ENCODE measurements at places on chromosomes 2 and 18. TPM values are rescaled to one million over a fixed set of nuclear protein-coding genes. Genes with fewer than 3 reads are reported as not detected.

DNA sequence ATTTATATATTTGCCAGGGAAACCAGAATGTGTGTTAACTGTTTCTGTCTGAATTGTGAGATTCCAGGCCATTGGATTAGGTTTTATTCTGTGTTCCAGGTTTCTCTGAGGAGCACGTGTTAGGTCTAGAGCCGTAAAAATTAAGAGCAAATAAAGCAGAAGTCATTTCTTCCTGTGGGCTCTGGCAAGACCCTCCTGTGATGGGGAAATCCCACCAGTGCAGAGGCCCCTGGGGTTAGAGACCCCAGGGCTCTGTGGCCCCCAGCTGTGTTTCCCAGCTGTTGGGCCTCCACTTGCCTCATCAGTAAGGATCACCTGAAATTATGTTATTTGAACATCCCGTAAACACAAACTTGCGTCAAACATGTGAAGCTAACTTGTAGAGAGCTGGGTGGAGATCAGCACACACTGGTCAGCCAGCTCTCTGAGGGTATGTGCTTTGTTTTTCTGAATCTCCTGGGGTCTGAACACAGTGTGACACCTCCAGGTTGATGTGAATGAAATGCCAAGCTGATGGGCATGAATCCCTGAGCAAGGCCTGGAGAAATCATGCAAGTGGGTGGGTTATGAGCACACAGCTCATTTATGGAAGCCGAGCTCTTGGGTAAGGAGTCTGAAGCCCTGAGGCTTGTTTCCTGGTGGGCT lies 50.3 kb downstream of the HK2 start:
- no peaks in the 10 kb centered on the region for H3K27me3 ChIP-seq
- H3K36me3 ChIP-seq = peaks cover 88% of the 10 kb centered on the region
- no peak overlapping the region for H3K4me3 ChIP-seq
- H3K27ac ChIP-seq = no peak overlapping the region

Gene NEU4
- 0.10 TPM for total RNA-seq

DNA sequence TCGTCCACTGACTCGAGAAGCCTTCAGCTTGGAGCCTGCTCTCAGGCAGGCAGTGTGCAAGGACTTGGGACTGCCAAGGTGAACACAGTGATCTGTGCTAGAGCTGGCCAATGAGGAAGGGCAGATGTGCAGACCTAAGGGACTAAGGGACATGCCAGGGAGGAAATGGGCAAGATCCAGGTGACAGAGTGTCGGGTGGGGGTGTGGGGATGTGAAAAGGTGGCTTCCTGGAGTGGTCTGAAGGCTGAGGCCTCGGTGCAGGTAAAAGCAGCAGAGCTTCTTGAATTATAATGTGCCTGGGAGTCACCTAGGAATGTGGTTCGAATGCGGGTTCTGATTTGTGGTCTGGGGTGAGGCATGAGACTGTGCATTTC lies 42.0 kb downstream of the STEAP3 start:
- H3K4me1 ChIP-seq = no peaks in the 10 kb centered on the region
- no peak overlapping the region for H3K4me3 ChIP-seq
- H3K36me3 ChIP-seq = no peaks in the 10 kb centered on the region
- H3K27me3 ChIP-seq = peaks cover 2% of the 10 kb centered on the region

DNA sequence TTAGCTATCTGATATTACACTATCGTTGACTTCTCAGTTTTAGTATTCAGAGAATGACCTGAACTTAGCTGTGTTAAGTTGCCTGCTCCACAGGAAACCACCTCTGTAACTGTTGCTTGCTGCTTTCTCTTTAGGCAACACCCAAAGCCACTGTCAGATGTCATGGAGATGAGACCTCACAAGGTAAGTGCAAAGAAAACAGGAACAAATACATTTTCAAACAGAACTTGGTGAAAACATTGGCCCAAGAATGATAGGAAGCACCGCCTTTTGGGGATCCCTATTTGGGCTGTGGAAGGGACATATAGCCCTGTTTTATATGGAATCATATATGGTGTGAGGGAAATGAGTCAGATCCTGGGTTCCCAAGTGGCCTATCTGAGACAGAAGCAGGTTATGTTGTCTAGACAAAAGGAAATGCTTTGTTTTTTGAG lies 143.4 kb downstream of the UBE2E3 start:
- H3K4me1 ChIP-seq = peaks cover 8% of the 10 kb centered on the region
- H3K27me3 ChIP-seq = no peaks in the 10 kb centered on the region
- H3K4me3 ChIP-seq = no peak overlapping the region

DNA sequence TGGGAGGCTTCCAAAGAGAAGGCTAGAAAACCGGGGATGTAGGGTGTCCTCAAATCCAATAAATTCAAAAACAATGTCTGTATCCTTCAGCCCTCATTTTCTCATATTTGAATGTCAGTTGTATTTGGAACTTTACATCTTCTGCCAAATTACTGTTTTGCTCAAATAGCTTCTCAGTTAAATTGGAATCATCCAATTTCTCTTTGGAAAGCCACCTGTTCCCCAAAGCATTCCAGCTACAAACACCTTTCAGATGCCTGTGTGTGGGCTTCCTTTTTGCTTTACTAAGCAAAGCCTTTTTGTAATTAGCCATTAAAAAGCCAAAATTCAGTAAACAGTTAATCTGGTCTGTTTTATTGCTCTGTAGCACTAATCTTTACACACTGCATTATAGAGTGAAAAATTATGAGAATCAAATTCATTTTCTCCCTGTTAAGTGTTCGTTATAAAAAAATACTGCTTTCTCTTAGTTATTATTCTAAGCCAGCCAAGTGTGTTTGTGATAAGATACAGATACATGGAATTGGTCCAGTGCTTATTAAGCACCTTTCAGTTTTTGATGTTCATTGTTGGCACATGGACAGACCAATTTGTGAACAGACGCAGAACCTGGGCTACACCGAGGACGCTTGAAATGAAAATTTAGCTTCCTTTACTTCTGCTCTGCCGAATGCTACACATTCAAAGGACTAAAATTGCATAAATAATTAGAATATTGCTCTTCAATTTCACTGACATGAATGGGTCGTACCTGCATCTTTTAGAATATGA lies 151.6 kb downstream of the RTN4 start:
- no peak for DNase-seq
- H3K27ac ChIP-seq = no peak overlapping the region
- no peak overlapping the region for H3K4me3 ChIP-seq
- no peaks in the 10 kb centered on the region for H3K4me1 ChIP-seq

DNA sequence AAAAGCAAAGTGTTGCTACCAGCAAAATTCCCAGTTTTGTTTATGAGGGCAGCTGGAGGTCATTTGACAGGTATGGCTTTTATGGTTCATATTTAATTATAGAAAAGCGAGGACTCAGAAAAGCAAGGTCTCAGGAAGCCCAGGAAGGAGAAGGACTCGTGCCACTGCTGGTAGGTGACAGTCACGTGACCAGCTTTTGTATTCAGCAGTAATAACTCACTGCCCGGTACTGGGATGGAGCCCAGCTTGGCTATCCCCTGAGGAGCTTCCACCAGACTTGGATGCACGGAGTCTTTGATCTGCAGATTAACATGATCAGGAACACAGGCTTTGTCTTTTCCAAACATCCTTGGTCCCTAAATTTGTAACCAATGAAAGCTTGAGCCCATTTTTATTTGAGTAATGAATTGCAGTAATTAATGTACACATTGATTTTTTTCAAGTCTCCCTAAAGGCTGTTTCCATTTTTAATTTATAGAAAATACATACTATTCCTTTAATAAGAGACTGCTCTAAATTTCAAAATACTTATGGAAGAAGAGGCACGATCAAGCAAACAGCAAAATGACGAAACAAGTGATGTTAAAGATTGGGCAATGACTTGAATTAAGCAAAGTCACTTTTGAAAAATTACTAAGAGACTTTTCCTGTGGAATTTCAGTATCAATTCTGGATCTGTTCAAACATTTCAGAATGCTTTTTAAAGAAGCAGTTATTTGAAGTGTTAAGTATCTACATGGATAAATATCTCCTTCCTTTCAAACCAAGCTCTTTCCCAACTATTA lies 251.7 kb upstream of the HNRNPA3 start:
- no peaks in the 10 kb centered on the region for H3K36me3 ChIP-seq
- H3K27ac ChIP-seq = no peak overlapping the region
- peaks cover 24% of the 10 kb centered on the region for H3K27me3 ChIP-seq
- no peak overlapping the region for H3K4me3 ChIP-seq

Gene NYAP2
- not detected for total RNA-seq

- DNase-seq = no peak
- H3K27me3 ChIP-seq = no peaks in the 10 kb centered on the region
- no peaks in the 10 kb centered on the region for H3K4me1 ChIP-seq
- H3K27ac ChIP-seq = no peak overlapping the region
These were observed 53.2 kb downstream of the NEMP2 start for GRCh38 chr2:190481339-190481738.

DNA sequence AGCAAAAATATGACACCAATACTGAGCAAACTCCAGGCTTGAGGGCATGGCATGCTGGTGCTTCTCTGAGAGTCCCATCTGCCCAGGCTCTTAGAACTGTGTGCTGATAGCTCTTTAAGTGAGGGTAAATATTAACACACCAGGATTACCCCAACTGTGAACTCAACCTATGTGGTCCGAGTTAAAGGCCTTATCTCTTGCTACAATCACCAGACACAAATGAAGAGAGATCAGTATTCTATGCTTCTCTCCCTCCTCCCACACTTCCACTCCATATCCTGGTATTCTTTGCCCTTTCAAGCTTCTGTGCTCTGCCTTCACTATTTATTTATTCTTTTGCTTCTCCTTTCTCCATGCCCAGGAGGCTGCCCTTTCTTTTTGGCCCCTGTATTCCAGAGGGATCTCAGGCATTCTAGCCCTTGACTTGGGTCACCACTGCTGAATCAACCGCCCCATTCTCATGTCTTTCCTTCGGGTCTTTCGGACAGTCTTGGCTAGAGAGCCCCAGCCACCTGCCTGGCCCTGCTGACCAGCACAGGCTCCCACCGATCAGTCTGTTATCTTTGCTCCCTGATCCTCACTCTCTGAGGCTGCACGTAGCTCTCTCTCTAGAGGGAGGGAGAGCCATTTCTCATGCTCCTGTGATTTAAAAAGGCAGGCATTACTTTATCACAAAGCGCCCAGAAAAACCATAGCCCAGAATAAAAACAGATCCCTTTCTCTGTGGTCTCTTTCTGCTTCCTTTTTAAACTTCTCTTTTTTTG lies 17.2 kb upstream of the HK2 start:
- DNase-seq = no peak
- H3K27me3 ChIP-seq = no peaks in the 10 kb centered on the region
- peaks cover 18% of the 10 kb centered on the region for H3K4me1 ChIP-seq

Gene PHOSPHO2
- total RNA-seq = 6.3 TPM

- no peaks in the 10 kb centered on the region for H3K4me1 ChIP-seq
- no peak overlapping the region for H3K27ac ChIP-seq
- no peak for DNase-seq
These were observed 298.7 kb downstream of the RND3 start for GRCh38 chr2:150188800-150189199.

DNA sequence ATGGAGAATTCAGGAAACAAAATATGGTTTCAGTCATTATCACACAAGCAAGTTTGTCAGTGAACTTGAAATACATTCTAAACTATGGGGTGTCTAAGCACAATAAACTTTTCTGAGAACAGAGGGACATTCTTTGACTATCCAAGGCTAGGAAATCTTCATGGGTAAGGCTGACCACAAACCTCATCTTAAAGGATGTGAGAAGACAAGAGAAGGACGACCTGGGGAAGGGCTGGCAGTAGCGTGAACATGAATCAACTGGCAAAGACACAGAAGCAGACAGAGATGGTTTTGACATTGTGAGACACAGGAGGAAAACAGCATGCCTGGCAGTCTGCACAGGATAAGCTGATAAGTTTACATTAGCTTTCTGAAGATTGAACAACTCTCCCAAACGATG lies 752.4 kb upstream of the SLC8A1 start:
- DNase-seq = no peak
- H3K27ac ChIP-seq = no peak overlapping the region
- no peaks in the 10 kb centered on the region for H3K36me3 ChIP-seq
- H3K27me3 ChIP-seq = no peaks in the 10 kb centered on the region
- H3K4me1 ChIP-seq = no peaks in the 10 kb centered on the region
- no peak overlapping the region for H3K4me3 ChIP-seq

- DNase-seq = no peak
- H3K27me3 ChIP-seq = no peaks in the 10 kb centered on the region
- no peak overlapping the region for H3K27ac ChIP-seq
- no peaks in the 10 kb centered on the region for H3K36me3 ChIP-seq
- H3K4me3 ChIP-seq = no peak overlapping the region
These were observed 130.8 kb downstream of the COMMD1 start for GRCh38 chr2:62036229-62036628.

DNA sequence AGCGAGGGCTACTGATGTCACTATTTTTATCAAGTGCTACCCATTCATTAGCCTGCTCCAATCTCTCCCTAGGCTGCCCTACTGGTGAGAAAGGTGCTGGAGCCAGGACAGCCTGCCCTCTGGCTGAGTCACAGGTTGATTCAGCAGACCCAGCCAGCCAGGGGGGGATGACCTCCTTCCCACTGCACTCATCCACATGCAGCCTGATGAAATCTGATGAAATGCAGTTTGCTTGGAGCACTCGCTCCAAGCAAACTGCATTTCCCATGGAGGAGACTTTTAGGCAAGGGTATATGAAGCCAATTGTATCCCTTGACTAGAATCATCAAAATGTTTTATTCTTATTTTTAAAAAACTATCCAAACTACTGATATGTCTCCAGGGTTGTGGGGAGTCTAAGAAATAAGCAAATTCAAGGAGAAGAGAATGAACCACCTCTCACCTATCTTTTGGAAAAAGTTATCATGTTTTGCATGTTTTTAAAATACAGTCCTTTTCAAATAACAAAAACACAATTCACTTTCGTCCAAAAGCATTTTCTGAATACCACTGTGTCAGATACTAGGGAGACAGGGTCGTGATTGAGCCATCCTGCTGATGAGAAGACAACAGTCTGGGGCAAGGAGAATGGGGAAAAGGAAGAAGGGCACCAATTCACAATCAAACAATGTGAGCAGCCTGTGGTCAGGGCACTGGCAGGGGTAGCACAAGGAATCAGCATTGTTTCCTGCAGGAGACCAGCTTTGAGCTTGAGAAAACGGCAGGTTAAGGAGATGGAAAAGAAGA lies 128.3 kb downstream of the AFF3 start:
- no peak for DNase-seq
- no peaks in the 10 kb centered on the region for H3K27me3 ChIP-seq
- peaks cover 55% of the 10 kb centered on the region for H3K36me3 ChIP-seq
- peaks cover 26% of the 10 kb centered on the region for H3K4me1 ChIP-seq
- H3K4me3 ChIP-seq = no peak overlapping the region

- no peak overlapping the region for H3K27ac ChIP-seq
- H3K27me3 ChIP-seq = peaks cover 22% of the 10 kb centered on the region
- H3K4me3 ChIP-seq = no peak overlapping the region
- no peaks in the 10 kb centered on the region for H3K4me1 ChIP-seq
These were observed 23.3 kb upstream of the MAPRE3 start for GRCh38 chr2:26946841-26947784.

DNA sequence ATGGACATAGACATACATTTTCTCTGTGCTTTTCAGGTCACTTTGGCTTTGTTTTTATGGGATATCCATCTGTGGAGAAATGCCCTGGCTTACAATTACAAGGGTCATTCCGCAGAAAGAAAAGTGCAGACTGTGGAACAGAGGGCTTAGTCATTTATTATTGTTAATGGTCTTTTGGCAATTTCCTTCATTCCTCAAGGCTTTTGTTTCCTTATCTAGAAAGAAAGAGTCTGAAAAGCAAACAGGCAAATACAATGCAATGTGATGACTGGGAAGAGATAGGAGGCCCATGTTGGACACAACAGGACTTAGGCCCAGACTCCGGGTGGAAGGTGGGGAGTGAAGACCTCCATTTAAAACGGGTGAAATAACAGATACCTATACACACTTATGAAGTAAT lies 129.5 kb upstream of the CAVIN2 start:
- no peak overlapping the region for H3K27ac ChIP-seq
- no peak overlapping the region for H3K4me3 ChIP-seq
- H3K4me1 ChIP-seq = no peaks in the 10 kb centered on the region
- peaks cover 2% of the 10 kb centered on the region for H3K27me3 ChIP-seq
- H3K36me3 ChIP-seq = no peaks in the 10 kb centered on the region

- peaks cover 31% of the 10 kb centered on the region for H3K4me1 ChIP-seq
- H3K4me3 ChIP-seq = no peak overlapping the region
- H3K27ac ChIP-seq = no peak overlapping the region
- no peak for DNase-seq
These were observed 1.0 kb upstream of the PUM2 start for GRCh38 chr2:20351555-20352229.

Measured in activated B cell treated with CpG ODN at 0.5 μM for 24 hours (primary cell).